Liver (tissue), 10 donors: ENCODE measurements at places on chromosomes 2 and 18. TPM values are rescaled to one million over a fixed set of nuclear protein-coding genes. Genes with fewer than 3 reads are reported as not detected.

DNA sequence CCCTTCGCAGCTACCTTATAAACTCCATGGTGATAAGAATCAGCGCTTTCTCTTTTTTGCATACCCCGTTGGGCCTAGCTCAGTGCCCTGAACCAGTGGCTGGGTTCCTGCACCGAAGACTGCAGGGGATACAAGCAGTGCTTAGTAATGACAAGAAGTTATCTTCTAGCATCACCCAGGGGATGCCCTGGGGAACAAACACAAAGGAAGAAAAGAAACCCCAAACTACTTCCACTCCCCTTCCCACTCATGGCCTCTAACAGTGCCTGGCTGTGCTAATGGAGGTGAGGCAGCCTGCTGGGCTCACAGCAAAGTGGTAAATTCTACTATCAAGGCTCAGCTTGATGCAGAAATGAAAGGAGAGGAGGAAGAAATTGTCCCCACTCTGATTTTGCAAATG is 314.7 kb downstream of the TXNL1 start:
- no peak for DNase-seq

DNA sequence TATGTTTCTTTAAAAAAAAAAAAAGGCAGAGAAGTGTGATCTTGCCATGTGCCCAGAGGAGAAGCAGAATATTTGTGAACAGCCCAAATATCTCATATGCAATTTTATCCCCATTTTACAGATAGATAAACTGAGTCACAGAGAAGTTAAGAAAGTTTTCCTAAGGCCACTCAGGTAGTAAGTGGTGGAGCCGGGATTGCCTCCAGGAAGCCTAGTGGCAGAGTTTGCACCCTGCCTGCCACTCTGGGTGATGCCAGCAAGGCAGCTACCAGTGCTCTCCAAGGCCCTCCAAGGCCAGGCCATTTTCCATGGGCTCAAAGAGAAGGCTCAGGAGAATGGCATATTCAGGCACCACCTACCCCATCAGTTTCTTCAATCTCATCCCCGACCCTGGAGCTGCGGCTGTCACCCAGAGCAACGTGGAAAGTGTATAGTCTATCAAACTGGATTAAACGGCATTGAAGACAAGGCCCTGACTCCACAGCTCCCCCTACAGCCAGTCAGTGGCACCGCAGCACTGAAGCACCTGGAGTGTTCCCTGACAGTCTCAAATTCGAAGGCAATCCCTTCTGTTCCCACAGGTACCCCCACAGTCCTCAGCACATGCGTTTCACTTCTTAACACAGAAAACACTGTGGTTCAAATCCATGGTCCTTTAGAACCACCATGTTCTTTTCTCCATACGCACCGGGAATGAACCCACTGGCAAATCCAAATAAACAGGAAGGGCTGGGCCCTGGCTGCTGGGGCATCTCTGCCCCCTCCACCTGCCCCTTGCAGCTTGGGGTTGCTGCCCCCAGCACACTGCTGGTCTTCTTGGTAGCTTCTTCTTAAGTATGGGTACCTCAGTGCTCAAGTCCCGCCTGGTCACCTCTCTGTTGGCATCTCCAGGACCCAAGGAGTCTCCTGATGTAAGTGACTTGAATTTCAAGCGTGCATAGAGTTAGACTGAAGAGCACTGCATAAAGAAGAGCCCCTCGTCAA is 175.3 kb downstream of the INHBB start:
- DNase-seq: peak; percentile 49

Gene SERPINB10
- not detected for total RNA-seq

GRCh38 chr18:44731530-44732237 is 51.0 kb downstream of the SETBP1 start:
- no peak for DNase-seq

Gene TET3
- total RNA-seq: 5.0 TPM

DNA sequence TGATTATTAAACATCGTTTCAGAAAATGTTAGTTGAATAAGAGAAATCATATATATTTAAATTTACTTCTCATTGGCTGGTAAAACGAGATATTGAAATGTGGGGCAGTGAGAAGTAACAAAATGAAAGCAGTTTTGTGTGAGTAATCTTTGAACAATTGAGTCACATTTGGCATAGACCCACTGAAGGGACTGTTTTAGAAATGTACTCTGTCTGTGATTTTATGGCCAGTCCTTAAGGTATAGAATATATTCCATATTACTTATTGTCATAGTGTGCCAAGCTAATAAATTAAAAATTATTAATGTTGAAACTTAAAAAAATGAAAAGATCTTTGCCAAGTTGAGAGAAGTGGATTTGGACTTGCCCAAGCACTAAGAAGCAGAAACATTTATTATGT is 222.4 kb upstream of the COL3A1 start:
- no peak for DNase-seq
